ENCODE measurements at places on chromosomes 13 and 19.
A peak's percentile ranks its signal among the peaks of the same experiment; 100 is the strongest.

DNA sequence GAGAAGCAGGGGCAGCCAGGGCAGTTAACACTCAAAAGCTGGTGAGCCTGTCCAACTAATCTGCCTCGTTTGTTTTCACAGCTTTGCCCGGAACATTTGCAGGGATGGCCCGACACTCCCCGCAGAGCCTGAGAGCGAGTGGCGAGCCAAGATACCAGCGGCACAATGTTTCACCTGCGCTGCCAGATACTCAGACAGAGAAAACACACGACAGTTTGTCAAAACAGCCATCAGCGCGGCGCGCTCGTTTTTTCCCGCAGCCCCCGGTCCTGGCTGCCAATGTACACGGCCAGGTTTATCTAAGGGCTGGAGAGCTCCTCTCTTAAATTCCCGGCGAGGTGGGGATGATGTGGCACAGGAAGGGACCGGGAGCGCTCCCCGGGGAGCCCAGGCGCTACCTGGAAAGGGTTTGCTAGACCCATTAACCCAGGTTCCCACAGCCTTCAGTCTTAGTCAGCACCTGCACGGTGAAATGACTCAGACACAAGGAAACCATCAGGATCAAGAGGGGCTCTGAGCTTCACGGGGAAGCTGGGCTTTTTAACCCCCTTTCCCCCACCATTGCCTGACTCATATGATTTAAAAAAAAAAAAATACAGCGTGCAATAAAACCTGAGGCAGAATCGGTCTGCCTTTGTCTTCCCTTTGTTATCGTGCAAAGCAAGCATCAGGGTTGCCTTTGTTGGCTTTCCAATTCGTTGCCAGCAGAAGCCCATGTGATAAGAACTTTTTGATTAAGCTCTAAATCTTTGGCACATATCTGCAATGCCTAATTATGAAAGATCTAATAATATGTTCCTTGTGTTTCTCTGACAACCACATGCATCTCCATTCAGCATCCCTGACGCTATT, 186.2 kb downstream of the EFNB2 start:
- DNase-seq = no peak

GRCh38 chr13:45500492-45501174, 35.9 kb downstream of the COG3 start:
- no peak for DNase-seq

DNA sequence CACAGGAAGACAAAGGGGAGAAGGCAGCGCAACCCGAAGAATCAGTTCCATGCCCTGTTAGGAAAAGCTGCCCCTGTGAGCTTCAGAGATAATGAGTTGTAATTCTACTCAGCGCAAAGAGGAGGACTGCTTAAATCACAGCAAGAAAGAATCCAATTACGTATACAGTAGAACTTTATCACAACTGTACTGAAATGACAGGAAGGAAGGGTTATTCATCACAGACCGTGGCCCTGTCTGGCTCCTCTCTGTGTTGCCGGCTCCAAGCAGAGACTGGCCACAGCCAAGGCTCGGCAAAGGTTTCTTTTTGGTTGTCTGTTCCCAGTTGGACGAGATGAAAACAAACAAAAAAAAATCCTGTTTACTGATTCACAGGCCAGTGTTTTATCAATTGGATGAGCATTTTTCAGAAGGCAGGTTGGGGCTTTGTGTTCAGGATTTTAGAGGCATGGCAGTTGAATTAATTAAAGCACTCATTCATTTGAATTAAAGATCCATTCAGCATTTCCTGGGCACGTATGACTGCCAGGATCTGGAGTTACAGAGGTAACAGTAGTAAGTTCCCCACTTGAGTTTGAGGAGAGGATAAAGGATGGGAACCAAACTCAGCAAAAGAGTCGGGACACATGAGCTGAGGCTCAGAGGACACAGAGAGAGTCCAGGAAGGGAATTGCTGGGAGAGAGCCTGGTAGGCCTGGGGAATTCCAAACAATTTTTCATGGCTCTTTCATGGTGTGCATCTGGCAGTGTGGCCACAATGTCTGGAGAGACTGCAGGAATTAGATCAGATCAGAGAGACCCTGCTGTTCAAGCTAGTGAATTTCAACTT, 341.0 kb downstream of the DNAJC15 start:
- DNase-seq = no peak

DNA sequence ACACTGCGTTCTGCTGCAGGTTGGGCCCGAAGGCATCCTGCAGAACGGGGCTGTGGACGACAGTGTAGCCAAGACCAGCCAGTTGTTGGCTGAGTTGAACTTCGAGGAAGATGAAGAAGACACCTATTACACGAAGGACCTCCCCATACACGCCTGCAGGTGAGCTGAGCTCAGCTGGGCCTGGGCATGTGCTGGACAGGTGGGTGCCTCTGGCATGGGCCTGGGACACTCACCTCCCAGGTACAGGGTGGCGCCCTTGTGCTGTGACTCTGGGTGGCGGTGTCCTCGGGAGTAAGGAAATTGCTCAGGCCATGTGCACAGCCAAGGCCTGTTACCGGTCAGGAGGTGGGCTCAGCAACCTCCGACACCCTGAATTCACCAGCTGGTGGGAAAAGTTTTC, 14.2 kb downstream of the UPF1 start:
- no peak for DNase-seq

- DNase-seq = no peak
Measured at GRCh38 chr19:46915386-46915785, 54.6 kb downstream of the ARHGAP35 start.

- DNase-seq = no peak
Measured at GRCh38 chr19:1146412-1146699, 27.7 kb downstream of the SBNO2 start.

- no peak for DNase-seq
Measured at GRCh38 chr13:34942732-34943435, 814 bp downstream of the NBEA start.

GRCh38 chr13:55062662-55063061, 2034.0 kb downstream of the OLFM4 start:
- no peak for DNase-seq

DNA sequence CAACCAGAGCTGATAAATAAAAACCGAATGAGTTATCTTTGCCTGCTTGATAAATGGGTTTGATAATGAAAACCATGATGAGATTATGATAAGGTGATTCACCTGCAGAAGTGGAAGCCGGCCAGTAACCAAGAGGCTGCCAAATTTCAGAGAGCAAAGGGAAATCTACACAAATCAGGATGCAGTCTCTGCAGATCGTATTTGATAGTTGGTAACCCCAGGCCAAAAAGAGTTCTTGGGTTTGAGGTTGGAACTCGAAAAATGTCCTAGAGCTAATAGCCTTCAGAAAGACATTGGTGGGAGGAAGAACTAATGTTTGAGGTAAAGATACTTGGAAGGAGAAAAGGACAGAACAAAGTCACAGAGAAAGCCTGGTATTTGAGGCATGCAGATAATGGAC, 9.6 kb upstream of the LATS2 start:
- DNase-seq = no peak

DNA sequence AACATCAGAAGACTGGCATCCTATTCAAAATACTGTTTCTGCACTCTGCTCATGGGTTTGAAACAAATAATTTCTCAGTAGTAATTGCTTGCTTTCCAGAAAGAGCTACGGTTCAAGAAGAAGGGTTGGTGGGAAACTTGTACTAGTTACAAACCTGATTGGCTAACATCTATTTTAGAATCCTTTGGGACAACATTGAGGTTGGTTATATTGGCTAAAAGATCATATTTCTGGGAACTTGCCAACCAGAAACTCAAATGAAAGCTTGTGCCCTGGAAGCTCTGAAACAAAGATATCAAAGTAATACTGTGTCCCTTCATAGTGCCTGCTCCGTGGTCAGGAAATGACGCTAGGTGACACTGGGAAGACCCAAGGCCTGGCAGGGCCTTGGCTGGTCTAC, 141.7 kb downstream of the LACC1 start:
- no peak for DNase-seq

- no peak for DNase-seq
Measured at GRCh38 chr13:41774605-41775218, 186.2 kb downstream of the VWA8 start.

DNA sequence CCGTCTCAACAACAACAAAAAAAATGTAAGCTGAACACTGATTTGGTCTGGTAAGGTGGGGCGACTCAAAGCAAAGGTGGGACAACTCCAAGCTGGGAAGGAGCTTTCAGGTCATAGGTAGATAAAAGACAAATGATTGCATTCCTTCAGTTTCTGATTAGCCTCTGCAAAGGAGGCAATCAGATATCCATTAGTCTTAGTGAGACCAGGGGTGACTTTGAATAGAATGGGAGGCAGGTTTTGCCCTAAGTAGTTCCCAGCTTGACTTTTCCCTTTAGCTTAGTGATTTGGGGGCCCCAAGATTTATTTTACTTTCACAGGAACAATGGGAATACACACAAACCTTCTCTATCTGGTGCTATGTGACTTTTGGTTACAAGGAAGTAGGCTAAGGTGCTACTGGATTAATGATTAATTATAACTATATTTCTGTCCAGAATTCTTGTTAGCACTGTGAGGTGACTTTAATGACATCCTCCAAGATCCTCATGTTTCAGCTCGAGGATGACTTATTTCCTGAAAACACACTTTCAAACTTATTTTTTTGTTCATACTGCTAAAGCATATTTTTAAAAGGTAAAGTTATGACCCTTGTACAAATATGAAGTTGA, 10.6 kb upstream of the MTRF1 start:
- DNase-seq = no peak

- DNase-seq = no peak
Measured at GRCh38 chr13:77599351-77599750, 63.8 kb downstream of the SCEL start.

DNA sequence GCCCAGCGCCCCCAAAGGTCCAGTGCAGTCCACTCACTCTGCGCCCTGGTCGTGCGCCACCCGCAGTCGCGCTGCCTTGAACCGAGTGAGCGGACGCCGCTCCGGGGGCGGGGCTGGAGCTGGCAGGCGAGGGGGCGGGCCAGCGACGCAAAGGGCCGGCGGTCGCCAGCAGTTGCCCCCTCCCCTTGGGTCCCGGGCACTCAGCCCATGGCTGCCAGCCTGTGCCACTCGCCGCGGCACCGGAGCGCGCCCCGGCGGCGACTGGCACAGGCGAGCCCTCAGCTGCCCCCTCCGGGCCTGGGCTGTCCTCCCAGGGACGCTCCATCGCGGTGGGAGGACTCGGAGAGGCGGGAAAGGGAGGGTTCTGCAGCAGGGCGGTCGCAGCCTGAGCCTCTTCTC, at the start of gene S1PR5:
Gene S1PR5 (minus strand): TSS at position 87 of the 399 bp plus-strand sequence. CDS start 2,436 bp downstream, outside the sequence.
- DNase-seq = no peak

- peak; percentile 95 for DNase-seq
Measured at GRCh38 chr19:19821366-19821951, at the start of gene ZNF506. TSS of gene ZNF506 (minus strand) at chr19:19821750. CDS start at chr19:19821603, 147 bp downstream.

DNA sequence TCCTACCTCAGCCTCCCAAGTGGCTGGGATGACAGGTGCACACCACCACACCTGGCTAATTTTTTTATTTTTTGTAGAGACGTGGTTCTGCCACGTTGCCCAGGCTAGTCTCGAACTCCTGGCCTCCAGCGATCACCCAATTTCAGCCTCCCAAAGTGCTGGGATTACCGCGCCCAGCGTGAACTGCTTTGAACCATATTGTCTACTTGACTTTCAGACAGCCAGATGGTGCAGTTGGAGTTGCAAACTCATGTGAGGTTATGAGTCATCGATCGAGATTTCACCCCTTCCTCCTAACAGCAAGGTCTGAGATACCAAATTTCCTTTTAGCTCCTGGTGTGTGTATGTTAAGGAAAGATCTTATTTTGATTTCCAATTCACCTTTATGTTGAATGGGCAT, 2.7 kb downstream of the SLC27A1 start:
- DNase-seq = no peak

DNA sequence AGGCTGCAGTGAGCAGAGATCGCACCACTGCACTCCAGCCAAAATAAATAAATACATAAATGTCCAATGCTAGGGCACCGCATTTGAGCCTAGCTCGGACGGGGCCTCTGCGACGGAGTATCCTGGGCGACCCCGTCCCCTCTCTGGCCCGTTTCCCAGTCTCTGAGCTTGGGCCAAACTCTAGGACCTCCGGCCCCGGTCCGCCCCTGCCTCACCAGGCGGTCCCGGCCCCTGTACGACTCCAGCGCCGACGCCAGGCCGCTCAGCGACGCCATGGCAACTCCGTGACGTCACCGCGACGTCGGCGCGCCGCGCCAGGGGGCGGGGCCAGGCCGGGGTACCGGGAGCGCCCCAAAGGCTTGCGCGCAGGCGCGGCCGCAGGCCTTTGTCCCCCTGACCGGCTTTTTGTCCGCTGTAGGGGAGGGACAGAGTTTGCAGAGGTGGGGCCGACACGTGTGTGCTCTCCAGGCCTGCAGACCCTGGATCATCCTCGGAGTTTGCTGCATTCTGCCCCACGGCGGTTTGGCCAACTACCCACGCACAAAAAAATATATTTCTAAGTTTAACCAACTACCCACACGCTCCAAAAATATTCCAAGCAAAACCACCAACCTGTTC, at the start of gene PEX11G:
Gene PEX11G (minus strand): TSS at position 300 of the 618 bp plus-strand sequence. CDS start 25 bp downstream, at position 275.
- DNase-seq = peak; percentile 88

DNA sequence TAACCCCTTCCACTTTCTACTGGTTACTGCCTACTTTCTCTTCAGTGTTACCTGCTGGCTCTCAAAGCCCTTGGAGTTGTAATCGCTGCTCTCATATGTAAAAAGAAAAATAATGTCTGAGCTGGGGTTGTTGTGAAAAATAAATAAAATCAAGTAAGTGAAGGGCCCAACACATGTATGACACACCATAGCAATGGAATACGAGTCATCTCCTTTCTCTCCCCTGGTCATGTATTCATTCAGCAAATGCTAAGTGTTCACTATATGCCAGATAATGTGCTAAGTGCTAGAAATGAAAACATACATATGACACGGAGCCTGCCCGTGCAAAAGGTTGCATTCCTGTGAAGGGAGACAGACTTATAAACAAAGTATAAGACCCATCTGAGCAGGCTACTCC, 535.0 kb downstream of the RFC3 start:
- DNase-seq = no peak

DNA sequence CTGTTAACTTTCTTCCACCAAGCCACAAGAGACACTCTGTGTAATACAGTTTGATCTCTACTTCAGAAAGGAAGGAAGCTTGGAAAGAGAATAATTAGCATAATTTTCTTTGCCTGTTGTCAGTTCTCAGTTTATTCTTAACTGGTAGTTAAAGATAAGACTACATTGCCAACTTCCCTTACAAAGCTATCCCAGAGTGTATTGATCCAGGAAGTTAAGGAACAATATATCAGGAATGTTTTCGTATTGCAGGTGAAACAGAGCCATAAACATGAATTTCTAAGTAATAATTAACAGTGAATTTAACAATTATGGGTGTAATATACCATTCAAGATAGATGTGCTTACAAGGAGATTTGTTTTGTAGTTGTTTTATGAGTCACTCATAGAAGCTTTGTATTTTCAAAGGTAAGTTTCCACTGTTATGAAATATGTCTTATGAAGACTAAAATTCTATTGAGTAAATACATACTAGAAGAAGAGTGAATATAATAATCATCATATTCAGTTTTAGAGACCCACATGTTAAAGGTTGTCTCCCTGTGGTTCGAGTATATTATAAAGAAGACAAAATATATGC, 88.4 kb upstream of the KLF5 start:
- DNase-seq = no peak

- DNase-seq = no peak
Measured at GRCh38 chr19:1097810-1098176, 2.6 kb upstream of the POLR2E start.

Data from stimulated activated naive B cell treated with anti-CD40 and anti-IgM and Interleukin-4, amounts not matched to agents 10 μg/mL and 1 μg/mL and 100 μg/mL, for 72 hours (primary cell).